ENCODE measurements at places on chromosomes 4 and X. TPM values are rescaled to one million over a fixed set of nuclear protein-coding genes. Genes with fewer than 3 reads are reported as not detected.
A peak's percentile ranks its signal among the peaks of the same experiment; 100 is the strongest.

DNA sequence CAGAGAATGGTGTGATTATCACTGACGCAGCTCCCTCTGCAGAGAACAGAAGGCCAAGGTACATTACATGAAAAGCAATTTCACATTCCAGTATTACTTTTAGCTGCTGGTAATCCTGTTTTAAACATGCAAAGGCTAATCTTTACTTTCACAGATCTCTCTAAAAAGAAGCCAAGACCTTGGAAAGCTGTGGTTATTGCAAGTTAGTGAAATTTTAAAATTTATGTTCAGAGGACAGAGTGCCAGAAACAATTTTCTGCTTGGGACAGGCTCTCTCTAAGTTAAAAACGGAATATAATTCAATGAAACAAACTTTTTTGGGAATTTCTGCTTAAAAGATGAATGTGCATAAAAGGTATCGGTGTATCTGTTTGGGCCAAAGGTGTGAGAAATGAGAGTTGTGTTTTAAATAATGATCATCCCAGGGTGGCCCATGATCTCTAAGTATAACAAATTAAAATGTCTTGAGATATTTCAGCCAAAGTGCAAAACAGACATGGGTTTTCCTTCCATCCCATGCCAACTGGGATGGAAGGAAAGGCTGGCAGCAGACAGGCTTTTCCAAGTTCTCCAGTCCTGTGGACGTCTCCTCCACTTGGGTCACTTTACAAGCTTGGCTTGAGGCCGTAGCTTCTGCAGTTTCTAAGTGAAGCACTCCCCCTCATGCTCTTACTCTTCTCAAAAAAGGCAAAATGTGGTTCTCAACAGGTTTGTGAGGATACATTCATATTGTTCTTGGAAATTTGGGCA is 118.0 kb downstream of the DRD5 start:
- H3K27ac ChIP-seq: no peak overlapping the region
- DNase-seq: no peak
- peaks cover 17% of the 10 kb centered on the region for H3K27me3 ChIP-seq
- no peak overlapping the region for H3K4me3 ChIP-seq
- H3K4me1 ChIP-seq: no peaks in the 10 kb centered on the region
- no peaks in the 10 kb centered on the region for H3K36me3 ChIP-seq

GRCh38 chrX:137171626-137172025 is 137.8 kb upstream of the GPR101 start:
- no peak overlapping the region for H3K27ac ChIP-seq
- no peaks in the 10 kb centered on the region for H3K36me3 ChIP-seq
- H3K4me3 ChIP-seq: no peak overlapping the region
- no peak for DNase-seq

DNA sequence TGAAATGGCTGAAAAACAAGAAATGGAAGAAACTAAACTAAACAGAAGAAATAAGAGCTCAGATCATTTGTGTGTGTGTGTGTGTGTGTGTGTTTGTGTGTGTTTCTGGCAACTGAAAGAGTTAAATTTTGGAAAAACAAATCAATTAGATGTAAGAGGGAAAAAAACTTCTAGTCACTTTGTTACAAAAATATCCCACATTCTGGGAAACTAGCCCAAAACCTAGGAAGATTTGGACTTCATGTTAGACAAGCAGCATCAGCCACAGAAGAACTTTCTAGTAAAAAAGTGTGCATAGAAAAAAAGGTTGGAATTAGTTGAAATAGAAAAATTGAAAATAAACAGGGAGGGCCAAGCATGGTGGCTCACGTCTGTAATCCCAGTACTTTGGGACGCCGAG is 111.6 kb upstream of the PRKG2 start:
- peaks cover 3% of the 10 kb centered on the region for H3K4me1 ChIP-seq
- H3K27ac ChIP-seq: no peak overlapping the region
- no peaks in the 10 kb centered on the region for H3K27me3 ChIP-seq
- H3K4me3 ChIP-seq: no peak overlapping the region
- peaks cover 2% of the 10 kb centered on the region for H3K36me3 ChIP-seq

- H3K27ac ChIP-seq: no peak overlapping the region
- no peak overlapping the region for H3K4me3 ChIP-seq
- H3K27me3 ChIP-seq: no peaks in the 10 kb centered on the region
- no peak for DNase-seq
- H3K4me1 ChIP-seq: no peaks in the 10 kb centered on the region
Observed at GRCh38 chrX:45137531-45137930, 63.1 kb downstream of the DIPK2B start.

DNA sequence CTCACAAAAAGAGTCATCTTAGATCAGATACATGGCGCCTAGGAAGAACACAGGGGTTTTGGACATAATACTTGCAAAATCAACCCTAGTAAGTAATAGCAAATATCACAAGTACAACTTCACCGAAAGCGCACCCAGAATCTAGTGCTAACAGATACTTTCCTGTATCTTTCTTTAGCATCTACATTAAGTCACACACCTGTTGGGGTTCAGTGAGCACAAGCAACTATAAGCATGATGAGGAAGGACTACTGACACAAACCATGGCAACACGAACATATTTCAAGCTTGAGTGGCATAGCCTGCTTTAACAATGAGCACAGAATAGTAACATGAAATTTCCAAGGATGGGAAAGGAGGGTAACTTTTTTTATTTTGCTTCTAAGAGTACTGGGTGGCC is 116.1 kb downstream of the GPC3 start:
- DNase-seq: no peak
- H3K4me1 ChIP-seq: peaks cover 4% of the 10 kb centered on the region
- no peak overlapping the region for H3K27ac ChIP-seq
- H3K27me3 ChIP-seq: no peaks in the 10 kb centered on the region
- no peak overlapping the region for H3K4me3 ChIP-seq

Gene NHS
- total RNA-seq: 102 TPM

DNA sequence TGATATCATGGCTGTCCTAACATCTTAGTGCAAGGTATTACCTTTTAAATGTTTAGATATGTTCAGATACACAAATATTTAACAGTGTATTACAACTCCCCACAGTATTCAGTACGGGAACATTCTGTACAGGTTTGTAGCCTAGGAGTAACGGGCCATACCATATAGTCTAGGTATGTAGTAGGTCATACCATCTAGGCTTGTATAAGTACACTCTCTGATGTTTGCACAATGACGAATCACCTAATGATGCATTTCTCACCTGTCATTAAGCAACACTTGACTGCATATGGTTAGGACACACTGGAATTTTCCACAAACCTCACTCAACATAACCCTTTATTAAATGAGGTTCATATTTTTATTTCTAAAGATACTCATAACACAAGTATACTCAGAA is 67.7 kb downstream of the THOC2 start:
- H3K27me3 ChIP-seq: no peaks in the 10 kb centered on the region
- no peaks in the 10 kb centered on the region for H3K4me1 ChIP-seq
- DNase-seq: no peak
- no peak overlapping the region for H3K27ac ChIP-seq

DNA sequence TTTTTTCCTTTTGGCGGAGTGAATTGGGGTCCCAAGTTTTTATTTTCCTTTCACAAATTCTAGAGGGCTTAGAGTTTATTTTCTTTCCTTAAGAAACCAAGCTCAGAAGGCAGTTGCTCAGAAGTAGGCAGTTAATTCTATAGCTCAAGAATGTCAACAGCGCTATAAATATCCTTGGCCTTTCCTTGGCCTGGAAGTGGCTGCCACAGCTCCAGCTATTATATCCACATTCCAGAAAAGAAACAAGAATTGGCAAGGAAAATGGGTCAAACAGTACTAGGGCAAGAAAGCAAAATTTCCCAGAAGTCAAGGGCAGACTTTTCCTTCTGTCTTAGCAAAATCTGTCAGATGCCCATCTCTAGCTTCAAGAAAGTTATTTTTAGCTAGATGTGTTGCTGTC is 31.0 kb downstream of the SLC10A6 start:
- peaks cover 18% of the 10 kb centered on the region for H3K4me1 ChIP-seq
- H3K4me3 ChIP-seq: no peak overlapping the region
- peak overlapping the region; percentile 74 for H3K27ac ChIP-seq
- H3K36me3 ChIP-seq: peaks cover 32% of the 10 kb centered on the region
- H3K27me3 ChIP-seq: no peaks in the 10 kb centered on the region

DNA sequence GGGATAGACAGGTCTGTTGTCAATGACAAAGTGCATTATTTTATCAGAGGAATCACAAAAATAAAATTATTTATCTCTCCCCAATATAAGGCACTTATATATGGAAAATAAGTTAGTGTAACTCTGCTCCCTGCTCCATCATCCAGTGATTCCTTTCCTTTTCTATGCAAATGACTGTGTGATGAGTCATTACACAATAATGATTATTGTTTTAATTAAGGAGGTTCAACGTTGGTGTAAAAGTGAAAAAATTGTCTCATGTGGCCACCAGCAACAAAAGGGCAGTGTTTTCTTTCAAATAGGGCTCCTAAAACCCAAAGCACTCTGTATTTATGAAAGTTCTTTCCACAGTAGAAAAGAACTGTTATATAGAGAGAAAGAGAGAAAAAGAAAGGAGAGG is 16.7 kb downstream of the SLC7A11 start:
- H3K36me3 ChIP-seq: peaks cover 5% of the 10 kb centered on the region
- H3K4me3 ChIP-seq: no peak overlapping the region
- H3K27me3 ChIP-seq: no peaks in the 10 kb centered on the region
- peaks cover 3% of the 10 kb centered on the region for H3K4me1 ChIP-seq

- DNase-seq: no peak
- H3K27me3 ChIP-seq: no peaks in the 10 kb centered on the region
- no peak overlapping the region for H3K4me3 ChIP-seq
- H3K36me3 ChIP-seq: no peaks in the 10 kb centered on the region
Observed at GRCh38 chrX:111662292-111662691, 18.7 kb upstream of the ALG13 start.

DNA sequence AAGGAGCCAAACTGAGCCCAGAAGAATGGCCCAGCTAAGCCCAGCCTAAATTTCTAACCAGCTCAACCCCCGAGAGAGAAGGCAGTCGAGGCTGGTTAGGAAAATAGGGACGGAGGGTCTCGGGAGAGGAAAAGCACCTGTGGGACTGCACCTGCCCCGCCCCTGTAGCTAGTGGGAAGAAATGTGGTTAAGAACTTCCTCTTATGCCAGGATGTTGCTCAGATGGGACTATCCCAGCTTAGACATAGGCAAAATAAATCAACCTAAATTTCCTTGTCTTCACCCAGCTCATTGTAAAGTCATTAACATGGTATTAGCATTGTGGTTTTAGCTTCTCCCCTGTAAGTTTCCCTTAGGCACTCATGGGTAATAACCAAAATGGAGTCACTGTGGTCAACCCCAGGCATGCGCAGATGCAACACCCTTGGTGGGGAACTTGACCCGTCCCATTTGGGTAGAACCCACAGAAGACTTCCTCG is 86.8 kb downstream of the ZNF718 start:
- H3K27ac ChIP-seq: no peak overlapping the region
- H3K4me1 ChIP-seq: peaks cover 3% of the 10 kb centered on the region
- H3K36me3 ChIP-seq: peaks cover 17% of the 10 kb centered on the region
- no peak for DNase-seq

DNA sequence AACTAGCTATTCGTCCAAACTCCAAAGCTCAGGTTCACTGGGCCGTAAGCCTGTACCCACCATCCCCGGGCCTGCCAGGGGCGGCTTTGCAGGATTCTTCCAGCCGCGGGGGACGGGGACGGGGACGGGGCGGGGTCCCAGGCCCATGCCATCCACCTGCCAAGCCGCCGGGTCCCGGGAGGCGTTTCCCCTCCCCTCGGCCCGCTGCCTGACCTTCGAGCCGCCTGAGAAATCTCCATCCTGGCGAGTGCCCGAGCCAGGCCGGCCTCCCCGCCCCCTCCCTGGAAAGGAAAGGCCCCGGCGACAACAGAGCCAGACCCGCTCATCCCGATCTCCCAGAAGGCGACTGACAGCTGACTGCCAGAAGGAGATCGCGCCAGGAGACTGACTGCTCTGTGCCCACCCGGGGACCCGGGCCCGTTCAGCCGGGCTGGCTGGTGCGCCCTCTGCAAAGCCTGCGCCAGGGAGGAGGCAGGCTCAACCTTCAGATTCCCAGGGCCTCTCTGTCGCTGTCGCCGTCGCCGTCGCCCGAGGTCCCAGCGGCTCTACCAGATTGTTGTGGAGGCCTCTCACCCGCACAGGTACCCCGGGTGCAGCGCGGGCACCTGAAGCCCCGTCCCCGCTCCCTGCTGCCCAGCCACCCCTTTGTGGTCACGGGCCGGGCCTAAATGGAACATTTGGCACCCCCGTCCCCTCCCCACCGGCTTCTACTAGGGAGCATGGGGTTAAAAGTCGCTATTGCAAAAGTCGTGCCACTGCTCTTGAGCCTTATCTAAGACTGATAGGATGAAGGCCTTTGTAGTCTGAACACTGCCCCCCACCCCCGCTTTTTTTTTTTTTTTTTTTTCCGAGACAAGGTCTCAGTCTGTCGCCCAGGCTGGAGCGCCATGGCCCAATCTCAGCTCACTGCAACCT is at the start of gene RGN:
TSS of gene RGN (plus strand) at position 315 of the 915 bp plus-strand sequence. CDS start 2,702 bp downstream, outside the sequence.
- H3K4me1 ChIP-seq: peaks cover 13% of the 10 kb centered on the region
- H3K27me3 ChIP-seq: no peaks in the 10 kb centered on the region
- peak within 1 kb of the TSS; percentile 40 for H3K4me3 ChIP-seq
- no peaks in the 10 kb centered on the region for H3K36me3 ChIP-seq
- no peak within 1 kb of the TSS for H3K27ac ChIP-seq

DNA sequence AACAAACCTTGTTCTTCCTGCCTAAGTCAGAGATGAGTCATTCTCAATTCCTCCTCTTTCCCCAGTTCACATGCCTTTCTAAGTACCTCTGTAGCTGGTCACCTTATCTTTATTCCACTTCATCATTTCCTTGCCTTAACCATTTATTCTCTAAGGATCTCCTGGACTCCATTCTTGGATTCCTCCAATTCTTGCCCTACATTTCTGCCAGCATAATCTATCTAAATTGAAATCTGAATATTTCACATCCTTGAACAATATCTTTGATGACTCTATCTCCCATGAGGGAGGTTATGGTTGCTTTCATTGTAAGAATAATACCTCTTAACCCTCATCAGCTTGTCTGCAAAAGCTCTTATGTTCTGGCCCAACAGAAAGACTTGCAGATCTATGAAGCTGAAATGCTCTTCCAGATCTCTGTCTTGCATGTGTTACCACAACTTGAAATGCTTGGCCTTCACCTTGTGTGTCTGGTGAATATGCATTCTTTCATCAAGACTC is 28.6 kb upstream of the PDE5A start:
- peaks cover 7% of the 10 kb centered on the region for H3K4me1 ChIP-seq
- no peak for DNase-seq
- no peaks in the 10 kb centered on the region for H3K36me3 ChIP-seq
- no peak overlapping the region for H3K27ac ChIP-seq
- H3K27me3 ChIP-seq: no peaks in the 10 kb centered on the region

- H3K27me3 ChIP-seq: no peaks in the 10 kb centered on the region
- H3K4me1 ChIP-seq: peaks cover 4% of the 10 kb centered on the region
- no peak overlapping the region for H3K4me3 ChIP-seq
- no peak overlapping the region for H3K27ac ChIP-seq
Observed at GRCh38 chr4:104938624-104939023, 208.1 kb upstream of the TET2 start.

- H3K36me3 ChIP-seq: no peaks in the 10 kb centered on the region
- peaks cover 11% of the 10 kb centered on the region for H3K4me1 ChIP-seq
- DNase-seq: no peak
- no peaks in the 10 kb centered on the region for H3K27me3 ChIP-seq
- H3K4me3 ChIP-seq: peak overlapping the region; percentile 39
- H3K27ac ChIP-seq: peak overlapping the region; percentile 88
Observed at GRCh38 chr4:83115000-83115399, 471 bp upstream of the PLAC8 start.

Measured in progenitor cell of endocrine pancreas (in vitro differentiated cells).